ENCODE measurements at places on chromosomes 2 and 18.

GRCh38 chr2:109266496-109266895 is 137.5 kb downstream of the SH3RF3 start:
- no peak for DNase-seq

- DNase-seq = no peak
Measured at GRCh38 chr2:150595803-150596470, 108.5 kb upstream of the RND3 start.

- DNase-seq = no peak
Measured at GRCh38 chr2:177262958-177263450, 1.5 kb downstream of the NFE2L2 start.

DNA sequence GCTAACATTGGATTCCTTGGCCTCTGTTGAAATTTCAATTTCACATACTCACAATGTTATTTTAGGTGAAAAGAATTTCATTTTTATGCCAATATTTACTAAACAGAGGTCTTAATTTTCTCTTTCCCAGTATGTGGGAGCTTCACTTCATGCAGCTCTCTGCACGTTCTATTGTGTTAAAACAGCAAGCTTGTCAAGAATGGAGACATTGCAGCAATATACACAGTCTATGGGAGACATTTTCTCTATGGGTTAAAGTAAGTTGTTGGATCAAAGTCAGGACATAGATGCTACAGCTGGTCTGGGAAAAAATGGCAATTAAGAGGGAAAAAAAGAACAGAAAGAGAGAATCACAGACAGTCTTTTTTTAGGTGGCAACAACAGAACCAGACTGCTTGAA is 70.4 kb upstream of the ARHGAP15 start:
- DNase-seq = no peak

DNA sequence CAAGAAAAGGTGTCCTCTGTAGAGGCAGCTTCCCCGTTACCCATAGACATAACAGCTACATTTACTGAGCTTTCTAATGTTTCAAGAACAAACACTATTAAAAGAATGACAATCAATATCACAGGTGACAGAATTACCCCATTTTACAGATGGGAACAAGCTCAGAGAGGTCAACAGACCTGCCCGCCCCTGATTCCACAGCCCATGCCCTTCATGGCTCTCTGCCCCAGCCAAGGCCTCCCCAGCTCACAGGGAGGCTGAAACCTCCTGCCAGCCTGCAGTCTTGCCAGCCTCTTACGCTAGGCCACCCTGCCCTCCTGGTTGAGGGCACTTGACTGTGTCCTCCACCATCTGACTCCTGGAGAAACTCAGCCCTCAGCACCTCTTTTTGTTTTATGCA is 19.1 kb upstream of the SLC35F6 start:
- no peak for DNase-seq

All from stimulated activated CD8-positive, alpha-beta memory T cell treated with anti-CD3 and anti-CD28 coated beads, Interleukin-4, amount 100 ng/mL, for 1 hour (primary cell).